ENCODE measurements at places on chromosomes 6 and 20.

- no peak for DNase-seq
Observed at GRCh38 chr6:43301081-43301870, 3.2 kb downstream of the SLC22A7 start.

- DNase-seq: no peak
Observed at GRCh38 chr20:33693741-33694638, 7.8 kb upstream of the E2F1 start.

DNA sequence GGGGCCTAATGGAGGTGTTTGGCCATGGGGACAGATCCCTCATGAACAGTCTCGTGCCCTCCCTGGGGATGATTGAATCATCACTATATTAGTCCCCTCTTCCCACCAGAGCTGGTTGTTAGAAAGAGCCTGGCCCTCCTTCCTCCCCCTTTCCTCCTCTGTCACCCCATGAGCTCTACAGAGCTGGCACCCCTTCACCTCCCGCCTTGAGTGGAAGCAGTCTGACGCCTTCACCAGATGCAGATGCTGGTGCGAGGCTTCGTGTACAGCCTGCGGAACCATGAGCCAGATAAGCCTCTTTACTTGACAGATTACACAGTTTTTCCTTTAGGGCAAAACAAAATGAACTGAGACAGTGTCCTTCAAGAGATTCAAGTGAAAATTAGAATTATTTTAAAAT, 74.4 kb upstream of the RIPOR2 start:
- DNase-seq: no peak

DNA sequence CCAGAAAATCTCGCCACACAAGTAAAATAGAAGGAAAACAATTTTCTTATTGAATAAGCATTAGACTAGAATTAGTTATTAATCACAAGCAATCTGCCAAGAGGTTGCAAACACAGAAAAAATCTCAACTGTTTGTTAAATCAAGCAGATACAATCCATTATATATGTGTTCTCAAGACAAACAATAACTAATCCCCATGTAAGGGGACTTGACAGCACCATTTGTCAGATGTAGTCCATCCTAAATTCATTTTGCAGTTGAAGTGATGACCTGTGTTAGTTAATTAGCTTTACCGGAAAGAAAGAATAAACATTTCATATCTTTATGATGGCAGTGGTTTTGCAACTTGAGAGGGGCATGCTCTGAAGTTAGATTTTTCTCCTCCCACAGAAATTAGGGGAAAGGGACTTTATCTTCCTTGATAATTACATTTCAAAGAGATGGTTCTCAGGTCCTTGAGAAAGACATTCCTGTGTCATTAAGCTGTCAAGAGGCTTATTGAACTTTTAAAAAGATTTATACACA, 1588.0 kb downstream of the GRIK2 start:
- no peak for DNase-seq

DNA sequence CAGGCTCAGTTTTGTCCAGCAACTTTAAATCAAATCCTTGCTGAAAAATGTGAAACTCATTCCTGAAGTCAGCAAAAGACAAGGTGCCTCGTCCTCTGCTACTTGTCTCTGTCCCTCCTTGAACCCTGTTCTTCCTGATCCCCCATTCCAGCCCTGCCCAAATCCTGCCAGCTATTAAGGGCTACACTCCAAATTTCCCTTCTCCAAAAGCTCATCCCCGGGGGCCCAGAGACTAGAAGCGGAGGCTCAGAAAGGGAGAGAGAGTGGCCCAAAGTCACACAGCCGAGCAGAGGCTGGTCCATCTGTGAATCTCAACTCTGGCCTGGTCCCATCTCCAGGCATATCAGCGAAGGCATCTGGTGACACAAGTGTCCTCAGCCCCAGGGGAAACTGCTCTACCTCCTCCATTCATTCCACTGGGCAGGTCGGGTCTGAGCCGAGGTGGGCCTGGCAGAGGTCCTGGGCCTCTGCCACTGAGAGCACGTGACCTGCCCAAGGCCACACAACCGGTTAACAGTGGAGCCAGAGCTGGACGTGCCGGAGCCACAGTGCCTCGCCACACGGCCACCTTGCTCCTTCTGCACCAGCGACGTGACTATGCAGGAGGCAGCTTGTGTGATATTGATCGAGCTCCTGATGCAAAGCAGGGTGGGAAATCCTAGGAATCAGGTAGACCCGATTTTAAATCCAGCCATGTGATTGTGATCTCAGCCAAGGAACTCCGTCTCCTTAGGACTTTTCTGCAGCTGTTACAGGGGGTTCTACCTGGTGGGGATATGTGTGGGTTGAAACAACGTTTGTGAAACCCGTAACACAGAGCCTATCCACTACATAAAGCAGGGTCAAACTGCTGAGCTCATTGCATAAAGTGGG, 28.6 kb downstream of the NOL4L start:
- no peak for DNase-seq

- DNase-seq: no peak
Observed at GRCh38 chr6:139323511-139324300, 31.9 kb upstream of the TXLNB start.

- DNase-seq: no peak
Observed at GRCh38 chr6:127807806-127808517, 92.9 kb downstream of the THEMIS start.

DNA sequence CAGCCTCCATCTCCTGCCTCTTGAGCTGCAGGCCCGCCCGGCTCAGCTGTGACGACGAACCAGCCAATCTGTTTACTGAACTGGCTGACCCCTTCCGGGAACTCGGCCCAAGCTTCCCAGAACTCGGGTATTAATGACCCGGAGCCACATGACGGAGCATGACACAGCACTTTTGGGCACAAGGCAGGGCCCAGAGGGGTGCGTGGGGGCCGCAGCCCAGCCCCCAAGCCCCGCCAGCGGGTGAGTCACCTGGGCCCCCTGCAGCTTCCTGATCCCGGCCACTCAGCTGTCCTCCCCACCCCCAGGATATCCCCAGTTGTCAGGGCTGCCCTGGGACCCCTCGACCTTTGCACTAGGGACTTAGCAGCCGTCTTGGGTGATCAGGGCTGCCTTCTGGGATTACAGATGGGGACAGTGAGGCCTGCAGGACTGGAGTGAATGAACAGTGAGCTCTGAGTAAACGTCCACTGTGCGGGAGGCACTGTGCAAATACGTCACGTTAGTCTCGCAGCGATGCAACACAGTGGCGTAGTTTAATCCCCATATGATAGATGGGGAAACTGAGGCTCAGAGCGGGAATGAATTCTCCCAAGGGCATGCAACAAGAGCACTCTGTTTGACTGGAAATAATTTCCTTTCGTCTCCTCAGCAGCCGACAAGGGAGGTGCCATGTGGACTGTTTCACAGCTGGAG, 102.1 kb downstream of the CEBPB start:
- no peak for DNase-seq

DNA sequence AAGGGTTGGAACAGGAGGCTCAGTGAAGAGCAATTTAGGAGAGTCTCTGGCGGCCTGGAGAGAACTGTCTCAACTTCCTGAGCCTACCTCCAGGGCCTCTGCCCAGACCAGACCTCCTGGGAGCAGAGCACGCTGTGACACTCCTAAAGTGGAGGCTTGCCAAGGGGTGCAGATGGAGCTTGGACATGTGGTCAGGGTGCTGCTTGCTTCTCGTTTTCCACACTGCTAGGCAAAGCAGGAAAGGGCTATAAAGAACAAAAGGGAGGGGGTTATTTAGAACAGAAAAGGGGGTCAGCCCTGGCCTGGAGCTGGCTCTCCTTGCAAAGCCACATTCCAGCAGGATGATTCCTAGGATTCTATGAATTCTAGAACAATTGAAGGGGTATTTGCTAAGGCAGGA, 145.7 kb upstream of the GGTLC1 start:
- DNase-seq: peak; percentile 31

DNA sequence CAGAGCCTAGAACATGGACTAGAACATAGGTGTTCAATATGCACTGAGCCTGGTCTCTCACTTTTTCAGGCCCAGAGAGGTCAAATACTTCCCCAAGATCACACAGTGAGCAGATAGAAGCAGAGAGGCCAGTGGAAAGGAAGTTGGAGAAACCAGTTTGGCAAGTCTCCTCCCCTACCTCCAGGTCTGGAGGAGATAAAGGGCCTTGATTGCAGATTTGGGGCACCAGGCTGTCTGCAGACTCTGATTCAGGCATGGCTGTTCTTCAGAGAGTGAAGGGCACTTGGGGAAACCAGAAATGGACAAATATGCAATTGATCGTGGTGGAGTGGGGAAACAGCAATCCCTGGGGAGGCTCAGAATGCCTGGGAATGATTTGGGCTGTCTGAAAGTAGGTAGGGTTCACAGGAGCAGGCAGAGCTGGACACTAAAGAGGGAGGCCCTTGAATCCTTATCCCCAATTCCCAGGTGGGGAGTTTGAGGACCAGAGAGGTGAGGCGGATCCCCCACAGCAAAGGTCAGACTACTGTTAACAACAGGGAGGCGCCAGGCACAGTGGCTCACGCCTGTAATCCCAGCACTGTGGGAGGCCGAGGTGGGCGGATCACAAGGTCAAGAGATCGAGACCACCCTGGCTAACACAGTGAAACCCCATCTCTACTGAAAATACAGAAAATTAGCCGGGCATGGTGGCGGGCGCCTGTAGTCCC, 2.3 kb downstream of the PEDS1 start:
- DNase-seq: no peak

GRCh38 chr20:52972965-52973819, 1.0 kb downstream of the TSHZ2 start:
- peak; percentile 9 for DNase-seq

DNA sequence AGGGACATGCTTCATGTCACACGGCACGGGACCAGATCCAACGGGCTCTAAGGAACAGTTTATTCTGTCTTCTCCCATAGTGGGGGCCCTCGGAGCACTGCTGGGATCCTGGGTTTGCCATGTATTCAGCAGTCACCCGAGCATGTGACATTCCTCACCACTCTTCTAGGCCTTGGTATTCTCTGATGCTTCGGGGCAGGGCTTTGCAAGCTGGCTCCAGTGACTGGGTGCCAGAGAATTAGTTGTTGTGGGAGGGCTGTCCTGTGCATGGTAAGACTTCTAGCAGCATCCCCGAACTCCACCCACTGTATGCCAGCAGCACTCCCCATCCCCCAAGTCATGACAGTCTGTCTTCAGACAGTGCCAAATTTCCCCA, 5.4 kb downstream of the CCN5 start:
- DNase-seq: no peak

DNA sequence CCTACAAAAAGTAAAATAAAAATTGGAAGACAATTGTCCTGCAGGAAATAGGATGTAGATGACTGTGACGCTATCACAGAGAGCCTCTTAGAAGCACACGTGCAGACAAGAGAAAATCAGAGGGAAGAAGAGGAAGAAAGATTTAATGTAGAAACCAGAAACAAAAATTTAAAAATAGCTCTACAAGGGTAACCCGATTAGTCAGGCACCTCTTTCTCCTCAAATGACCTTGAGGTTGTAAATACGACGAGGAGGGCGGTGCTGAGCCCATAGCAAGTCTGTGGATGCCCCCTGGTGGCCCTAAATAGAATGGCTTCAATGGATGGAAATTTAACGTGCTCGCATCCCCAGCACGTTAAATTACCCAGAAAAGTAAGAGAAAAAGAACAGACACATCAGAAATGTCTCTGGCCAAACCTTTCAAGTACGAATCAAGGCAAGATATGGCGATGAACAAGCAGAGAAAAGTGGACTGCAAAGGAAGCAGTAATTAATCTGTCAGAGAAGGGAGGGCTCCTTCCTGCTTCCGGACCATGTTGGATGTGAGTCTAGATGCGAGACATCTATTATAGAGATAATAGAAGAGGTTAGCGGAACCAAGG, 4.2 kb upstream of the PRPH2 start:
- DNase-seq: peak; percentile 57

- DNase-seq: no peak
Observed at GRCh38 chr20:34018166-34018565, 24.5 kb downstream of the RALY start.

- no peak for DNase-seq
Observed at GRCh38 chr20:49750611-49751396, 37.1 kb upstream of the B4GALT5 start.

DNA sequence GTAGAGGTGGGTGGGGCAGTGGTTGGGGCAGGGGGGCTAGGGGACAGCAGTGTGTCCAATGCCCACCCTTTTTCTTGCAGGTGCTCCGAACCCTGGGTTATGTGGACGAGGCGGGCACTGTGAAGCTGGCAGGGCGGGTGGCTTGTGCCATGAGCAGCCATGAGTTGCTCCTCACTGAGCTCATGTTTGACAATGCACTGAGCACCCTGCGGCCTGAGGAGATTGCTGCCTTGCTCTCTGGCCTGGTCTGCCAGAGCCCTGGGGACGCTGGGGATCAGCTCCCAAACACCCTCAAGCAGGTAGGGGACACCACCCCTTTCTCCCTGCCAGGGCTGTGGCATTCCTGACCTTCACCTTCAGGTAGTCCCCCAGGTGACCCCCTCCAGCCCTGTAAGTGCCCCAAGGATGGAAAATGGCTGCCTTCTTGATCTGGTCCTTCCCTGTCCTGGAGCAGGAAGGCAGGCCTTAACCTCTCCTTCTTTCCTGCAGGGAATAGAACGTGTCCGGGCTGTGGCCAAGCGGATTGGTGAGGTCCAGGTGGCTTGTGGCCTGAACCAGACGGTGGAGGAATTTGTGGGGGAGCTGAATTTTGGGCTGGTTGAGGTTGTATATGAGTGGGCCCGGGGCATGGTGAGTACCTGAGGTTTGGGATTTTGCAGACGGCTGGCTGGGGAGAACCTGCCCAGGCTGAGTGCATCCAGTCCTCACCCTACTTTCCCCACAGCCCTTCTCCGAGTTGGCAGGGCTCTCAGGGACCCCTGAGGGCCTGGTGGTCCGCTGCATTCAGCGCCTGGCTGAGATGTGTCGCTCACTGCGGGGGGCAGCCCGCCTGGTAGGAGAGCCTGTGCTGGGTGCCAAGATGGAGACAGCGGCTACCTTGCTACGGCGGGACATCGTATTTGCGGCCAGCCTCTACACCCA, 2.9 kb downstream of the DXO start:
- DNase-seq: no peak

GRCh38 chr6:87341899-87342298, 2.7 kb upstream of the C6orf163 start:
- no peak for DNase-seq

DNA sequence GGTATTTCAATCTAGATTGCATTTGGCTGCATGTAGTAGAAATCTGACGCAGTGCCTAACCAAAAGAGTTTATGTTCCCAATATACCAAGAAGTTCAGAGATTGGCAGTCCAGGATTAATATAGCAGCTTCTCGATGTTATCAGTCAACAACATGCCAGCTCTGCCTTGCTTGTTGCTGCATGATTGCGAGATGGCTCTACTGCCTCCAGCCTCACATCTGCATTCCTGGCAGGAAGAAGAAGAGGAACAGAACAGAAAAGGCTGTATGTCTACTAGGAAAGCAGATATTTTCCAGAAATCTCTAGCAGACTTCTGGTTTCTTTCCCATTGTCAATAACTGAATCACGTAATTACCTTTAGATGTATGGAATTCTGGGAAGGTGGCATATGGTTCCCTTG, 60.8 kb downstream of the SLC35D3 start:
- DNase-seq: no peak
